ENCODE measurements at places on chromosomes 3 and 15. TPM values are rescaled to one million over a fixed set of nuclear protein-coding genes. Genes with fewer than 3 reads are reported as not detected.
A peak's percentile ranks its signal among the peaks of the same experiment; 100 is the strongest.

DNA sequence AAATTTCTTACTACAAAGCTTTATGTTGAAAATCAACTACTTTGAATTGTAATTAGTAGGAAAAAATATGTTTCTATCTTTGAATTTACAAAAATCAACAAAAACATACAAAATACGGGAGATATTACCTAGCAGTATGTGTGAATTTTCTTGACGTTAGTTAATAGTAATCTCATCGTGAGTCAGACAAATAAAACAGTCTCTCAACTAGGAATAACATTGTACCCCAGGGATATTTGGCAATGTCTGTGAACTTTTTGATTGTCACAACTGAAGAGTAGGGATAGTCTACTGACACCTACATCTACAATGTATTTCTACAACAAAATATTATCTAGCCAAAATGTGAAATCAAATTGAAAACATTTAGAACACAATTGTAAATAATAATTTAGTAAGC, 250.3 kb downstream of the POLQ start:
- DNase-seq, result no peak

DNA sequence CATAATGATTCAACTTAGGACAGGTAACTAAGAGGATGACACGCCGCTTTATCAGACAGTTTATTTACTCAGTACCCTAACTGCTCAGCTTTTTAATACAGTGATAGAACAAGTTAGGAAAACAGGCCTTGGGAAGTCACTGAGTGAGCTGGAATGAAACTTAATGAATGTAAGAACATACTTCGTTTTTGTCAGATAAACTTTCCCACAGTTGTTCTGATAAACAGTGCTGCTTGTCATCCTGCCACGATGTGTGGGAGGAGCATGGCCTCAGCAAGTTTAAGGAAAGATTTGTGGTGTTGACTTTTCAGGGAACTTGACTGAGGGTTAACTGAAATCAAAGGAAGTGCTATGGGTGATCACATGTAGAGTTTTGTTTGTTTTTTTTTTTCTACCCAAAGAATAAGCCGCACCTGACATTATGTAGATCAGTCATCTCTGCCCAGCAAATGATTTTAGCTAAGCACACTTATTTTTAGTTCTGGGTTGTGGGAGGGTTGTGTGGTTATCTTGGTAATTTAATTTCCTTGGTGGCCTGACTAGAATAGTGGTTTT, 5.6 kb upstream of the P2RY14 start:
- no peak for DNase-seq

The ISLR gene
- total RNA-seq, result not detected

The TUSC7 gene
- not detected for total RNA-seq

DNA sequence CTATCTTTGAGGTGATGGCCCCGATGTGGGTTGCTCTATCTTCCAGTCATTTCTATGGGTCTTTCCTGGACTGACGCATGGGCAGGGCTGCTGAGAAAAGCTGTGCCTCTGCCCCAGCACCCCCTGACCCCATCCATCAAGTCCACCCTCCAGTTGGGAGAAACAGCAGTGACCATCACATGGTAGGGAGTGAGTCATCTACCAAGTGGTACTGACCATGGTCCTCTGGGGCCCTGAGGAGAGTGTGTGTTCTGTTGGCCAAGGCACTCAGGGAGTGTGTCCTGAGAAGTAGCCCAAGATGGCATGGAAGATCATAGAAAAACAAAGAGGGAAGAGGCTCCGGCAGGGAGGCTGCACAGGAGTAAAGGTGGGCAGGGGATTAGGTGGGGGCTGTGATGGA, 1.6 kb upstream of the DNAH1 start:
- no peak for DNase-seq

GRCh38 chr3:160005004-160005403, 16.4 kb downstream of the IL12A start:
- DNase-seq, result no peak

The MOBP gene
- not detected for total RNA-seq

DNA sequence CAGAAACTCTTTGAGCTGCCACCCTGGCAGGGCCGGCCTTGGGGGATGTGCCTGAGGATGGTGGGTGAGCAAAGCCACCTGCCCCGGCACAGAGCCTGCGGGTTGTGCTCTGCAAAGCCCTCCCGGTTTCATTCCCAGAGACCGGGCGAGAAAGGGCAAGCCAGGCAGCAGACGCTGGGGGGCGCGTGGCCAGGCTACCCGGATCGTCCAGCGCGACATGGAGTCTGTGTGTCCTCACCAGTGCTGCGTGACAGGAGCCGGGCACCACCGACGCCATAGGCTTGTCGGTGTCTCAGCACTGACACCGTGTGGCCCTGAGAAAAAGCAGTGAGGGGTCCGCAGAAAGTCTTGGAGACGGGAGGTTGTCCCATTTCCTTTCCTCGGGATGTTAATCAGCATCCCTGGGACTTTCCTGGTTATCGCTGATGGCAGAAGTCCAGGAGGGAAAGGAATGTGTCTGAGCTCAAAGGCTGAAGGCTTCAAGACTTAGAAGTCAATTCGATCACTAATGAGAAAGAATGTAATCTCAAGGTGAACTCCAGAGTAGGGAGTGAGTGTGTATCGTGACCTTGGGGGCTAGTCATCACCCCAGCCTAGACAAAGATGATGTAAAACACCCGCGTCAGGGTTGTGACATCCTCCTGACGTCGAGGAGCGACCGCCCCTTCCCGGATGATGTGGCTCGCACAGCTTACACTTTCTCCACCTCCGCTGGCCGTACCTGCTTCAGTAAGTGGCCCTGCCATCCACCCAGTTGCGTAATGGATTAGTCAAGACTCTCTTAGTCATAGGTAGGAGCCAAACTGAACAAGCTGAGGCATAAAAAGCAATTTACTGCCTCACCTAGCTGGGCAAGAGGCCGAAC, 36.3 kb upstream of the PLA2G4E start:
- DNase-seq, result peak; percentile 90

The DPH3 gene
- 12.6 TPM for total RNA-seq

The C15orf39 gene
- 22.7 TPM for total RNA-seq

- no peak for DNase-seq
These were observed 52.4 kb downstream of the TRIM69 start for GRCh38 chr15:44788748-44789147.

GRCh38 chr3:27813255-27813654, 91.1 kb upstream of the EOMES start:
- DNase-seq, result no peak

DNA sequence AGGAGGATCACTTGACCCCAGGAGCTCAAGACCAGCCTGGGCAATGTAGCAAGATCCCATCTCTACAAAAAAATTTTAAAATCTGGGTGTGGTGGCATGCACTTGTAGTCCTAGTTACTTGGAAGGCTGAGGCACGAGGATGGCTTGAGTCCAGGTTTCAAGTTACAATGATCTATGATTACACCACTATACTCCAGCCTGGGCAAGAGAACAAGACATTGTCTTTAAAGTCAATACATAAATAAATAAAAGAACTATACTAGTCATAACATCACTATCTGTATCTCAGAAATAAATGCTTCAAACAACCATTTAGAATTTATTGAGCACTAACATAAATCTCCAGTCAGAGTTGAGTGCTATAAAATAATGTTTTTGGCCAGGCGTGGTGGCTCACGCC, 8.5 kb upstream of the PHLDB2 start:
- no peak for DNase-seq

The GOLGA8Q gene
- total RNA-seq, result 0.45 TPM

DNA sequence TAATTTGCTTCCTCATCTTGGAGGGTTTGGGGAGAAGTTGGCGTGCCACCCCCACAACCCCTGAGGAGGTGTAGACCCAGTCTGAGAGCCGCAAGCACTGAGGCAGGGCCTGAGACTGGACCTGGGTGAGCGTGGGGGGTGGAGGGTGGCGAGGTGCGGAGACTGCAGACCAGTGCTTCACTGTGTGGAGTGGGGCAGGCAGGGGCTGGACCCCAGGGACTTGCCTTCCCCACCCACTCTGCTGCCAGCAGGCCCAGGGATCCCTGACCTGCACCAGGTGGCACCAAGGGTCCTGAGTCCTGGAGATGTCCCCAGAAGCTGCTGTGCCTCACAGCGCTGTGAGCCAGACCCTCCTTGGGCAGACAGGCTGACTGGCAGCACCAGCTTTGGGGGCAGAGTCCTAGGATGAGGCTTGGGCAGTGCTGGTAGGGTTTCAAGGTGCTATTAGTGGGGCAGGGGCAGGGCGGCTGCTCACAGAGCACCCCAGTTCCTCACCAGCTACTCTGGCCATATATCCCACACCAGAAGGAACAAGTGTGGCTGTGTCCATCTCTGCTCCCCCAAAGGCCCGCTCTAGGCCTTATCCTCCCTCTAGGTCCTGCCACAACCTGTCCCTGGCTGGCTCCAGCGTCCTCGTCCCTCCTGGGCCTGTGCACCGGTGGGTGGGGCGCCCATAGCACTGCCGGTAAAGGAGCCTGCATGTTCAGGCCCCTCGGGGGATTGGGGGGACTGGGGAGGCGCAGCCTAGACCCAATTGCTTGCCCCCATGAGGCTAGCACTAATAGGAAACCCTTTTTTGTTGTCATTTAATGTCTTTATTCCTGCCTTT, 11.8 kb downstream of the ZBTB47 start:
- DNase-seq, result no peak

The SATB1 gene
- total RNA-seq, result 1.1 TPM

- DNase-seq, result no peak
These were observed 103.2 kb downstream of the SST start for GRCh38 chr3:187567021-187567420.

The ECE2 gene
- total RNA-seq, result not detected

The RAB6B gene
- total RNA-seq, result 0.06 TPM

All from SJSA1 (cell line).